Body of pancreas (tissue), 4 donors: ENCODE measurements at places on chromosomes 6 and 20. TPM values are rescaled to one million over a fixed set of nuclear protein-coding genes. Genes with fewer than 3 reads are reported as not detected.

GRCh38 chr20:62638679-62639406, 3.5 kb upstream of the SLCO4A1 start:
- peaks cover 7% of the 10 kb centered on the region for H3K27me3 ChIP-seq
- H3K36me3 ChIP-seq, result no peaks in the 10 kb centered on the region
- H3K4me3 ChIP-seq, result no peak overlapping the region
- H3K4me1 ChIP-seq, result peaks cover 25% of the 10 kb centered on the region
- no peak overlapping the region for H3K27ac ChIP-seq
- DNase-seq, result no peak

DNA sequence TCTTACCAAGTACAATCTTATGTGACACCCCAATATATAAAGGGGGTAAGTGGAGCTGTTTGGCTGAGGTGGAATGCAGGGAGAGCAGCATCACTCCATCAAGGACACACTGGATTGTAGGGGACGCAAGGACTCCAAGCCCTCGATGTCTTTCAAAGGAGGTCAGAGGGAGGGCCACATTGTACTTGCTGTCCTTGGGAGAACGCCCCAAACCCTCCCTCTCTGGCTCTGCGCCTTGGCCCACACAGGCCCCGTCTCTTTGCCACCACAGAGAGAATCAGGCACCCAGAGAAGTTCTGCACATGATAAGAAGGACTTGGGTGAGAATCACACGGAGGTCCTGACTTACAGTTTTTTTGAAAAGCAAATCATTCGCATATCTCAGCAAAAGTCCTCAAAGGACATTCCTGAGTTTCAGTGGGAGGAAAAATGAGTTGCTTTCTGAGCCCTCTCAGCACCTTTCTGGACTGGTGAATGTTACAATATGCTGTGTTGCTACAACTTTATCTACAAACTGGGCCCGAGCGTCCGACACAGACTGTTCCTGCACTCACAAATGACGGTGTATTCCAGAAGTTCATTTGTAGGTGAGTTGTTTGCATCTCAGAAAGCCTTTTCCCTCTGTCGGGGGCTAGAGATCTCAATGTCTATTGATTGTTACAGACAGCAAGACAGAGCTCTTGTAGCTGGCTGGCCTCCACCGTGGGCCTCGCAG, 92.5 kb upstream of the AKAP12 start:
- H3K27me3 ChIP-seq, result no peaks in the 10 kb centered on the region
- H3K4me3 ChIP-seq, result no peak overlapping the region
- H3K27ac ChIP-seq, result no peak overlapping the region
- DNase-seq, result no peak

- no peaks in the 10 kb centered on the region for H3K27me3 ChIP-seq
- H3K4me1 ChIP-seq, result peaks cover 47% of the 10 kb centered on the region
- H3K27ac ChIP-seq, result peak overlapping the region; percentile 38
- DNase-seq, result no peak
- no peaks in the 10 kb centered on the region for H3K36me3 ChIP-seq
Observed at GRCh38 chr6:108712946-108713345, 135.3 kb upstream of the ARMC2 start.

GRCh38 chr20:32495217-32495565, 89.9 kb downstream of the NOL4L start:
- H3K4me3 ChIP-seq, result no peak overlapping the region
- H3K4me1 ChIP-seq, result no peaks in the 10 kb centered on the region
- no peaks in the 10 kb centered on the region for H3K27me3 ChIP-seq
- no peaks in the 10 kb centered on the region for H3K36me3 ChIP-seq
- DNase-seq, result no peak

- no peaks in the 10 kb centered on the region for H3K36me3 ChIP-seq
- no peak overlapping the region for H3K27ac ChIP-seq
- H3K4me3 ChIP-seq, result peak overlapping the region; percentile 64
- H3K4me1 ChIP-seq, result peaks cover 31% of the 10 kb centered on the region
- H3K27me3 ChIP-seq, result no peaks in the 10 kb centered on the region
Observed at GRCh38 chr6:113971741-113972140, 793 bp upstream of the HDAC2 start.

DNA sequence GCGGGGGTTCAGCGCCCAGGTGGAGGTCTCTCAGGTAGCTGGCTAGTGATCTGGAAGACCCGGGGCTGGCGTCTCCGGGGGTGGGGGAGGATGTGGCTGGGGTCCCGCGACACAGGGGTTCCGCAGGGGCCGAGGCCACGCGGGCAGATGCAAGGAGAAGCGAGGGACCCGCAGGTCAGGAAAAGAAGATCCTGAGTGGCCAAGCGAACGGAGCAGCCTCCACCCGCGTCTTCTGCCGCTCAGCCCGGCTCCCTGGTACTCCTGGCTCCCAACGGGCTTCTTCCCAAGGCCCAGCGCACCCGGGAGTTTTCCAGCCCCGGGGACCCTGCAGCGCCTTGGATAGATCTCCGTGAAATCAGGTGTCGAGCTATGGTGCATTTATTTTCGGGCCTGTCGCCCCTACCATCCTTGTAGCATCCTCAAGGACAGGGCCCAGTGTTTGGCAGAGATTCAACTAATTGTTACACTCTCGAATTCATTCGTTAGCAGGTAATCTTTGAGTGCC, 682 bp upstream of the CHD6 start:
- no peaks in the 10 kb centered on the region for H3K36me3 ChIP-seq
- no peak for DNase-seq

DNA sequence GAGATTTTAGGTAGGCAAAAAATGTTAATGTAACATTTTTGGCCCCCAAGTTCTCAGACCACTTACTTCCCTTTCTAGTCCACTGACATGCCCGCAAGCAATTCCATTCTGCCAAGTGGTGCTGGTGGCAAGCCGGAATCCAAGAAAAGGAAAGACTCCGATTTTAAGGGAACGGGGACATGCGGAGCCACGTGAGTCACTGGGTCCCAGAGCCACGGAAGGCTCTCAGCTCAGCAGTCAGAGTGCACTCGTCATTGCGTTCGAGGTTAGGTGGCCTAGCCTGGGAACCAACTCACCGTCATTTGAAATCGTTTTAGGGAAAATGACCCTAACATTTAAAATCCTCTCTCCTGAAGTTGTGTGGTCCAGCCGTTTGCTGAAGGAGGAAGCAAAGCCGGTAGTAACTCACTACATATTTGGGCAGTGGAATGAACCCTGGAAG, 711 bp upstream of the SIRT5 start:
- no peaks in the 10 kb centered on the region for H3K36me3 ChIP-seq
- no peak overlapping the region for H3K4me3 ChIP-seq
- peak overlapping the region; percentile 99 for H3K27ac ChIP-seq
- peaks cover 8% of the 10 kb centered on the region for H3K4me1 ChIP-seq

DNA sequence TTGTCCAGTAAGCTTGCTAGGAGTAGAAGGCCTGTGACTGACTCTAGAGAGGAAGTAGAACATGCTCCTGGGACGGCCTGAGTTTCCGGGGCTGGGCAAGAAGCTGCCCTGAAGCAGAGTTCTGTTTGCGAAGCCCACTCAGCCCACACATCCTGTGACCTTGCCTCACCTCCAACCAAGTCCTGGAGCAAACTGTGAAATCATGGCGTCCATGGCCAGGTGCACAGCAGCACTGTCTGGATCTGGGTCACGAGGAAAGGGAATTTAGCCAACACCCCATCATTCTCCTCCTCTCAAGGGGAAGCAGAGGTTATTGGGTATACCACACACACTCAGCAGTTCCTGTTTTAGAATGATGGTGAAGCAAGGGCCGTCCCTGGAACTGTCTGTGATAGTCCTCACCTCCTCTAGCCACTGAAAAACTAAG, 87.5 kb downstream of the CRYBG1 start:
- H3K27me3 ChIP-seq, result no peaks in the 10 kb centered on the region
- no peak overlapping the region for H3K27ac ChIP-seq
- H3K4me1 ChIP-seq, result no peaks in the 10 kb centered on the region
- no peak for DNase-seq
- no peak overlapping the region for H3K4me3 ChIP-seq
- H3K36me3 ChIP-seq, result no peaks in the 10 kb centered on the region

DNA sequence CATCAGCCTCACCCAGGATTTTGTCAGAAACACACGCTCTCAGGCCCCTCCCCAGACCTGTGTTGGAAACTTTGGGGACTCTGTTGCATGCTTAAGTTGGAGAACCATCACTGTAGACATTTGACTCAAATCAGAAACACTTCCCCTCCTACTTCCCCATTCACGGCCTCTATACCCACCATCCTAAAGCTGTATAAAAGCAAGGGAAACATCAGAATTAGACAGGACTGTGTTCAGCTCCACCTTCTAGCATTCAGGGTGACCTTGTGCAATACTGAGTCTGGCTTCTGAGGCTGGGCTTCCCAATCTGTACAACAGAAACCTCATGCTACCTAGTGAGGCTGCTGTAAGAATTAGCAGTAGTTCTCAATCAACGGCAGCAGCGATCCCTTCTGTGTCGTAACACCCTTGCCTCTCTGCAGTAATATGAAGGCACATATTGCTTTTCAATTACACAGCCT, 252.3 kb downstream of the LY86 start:
- H3K36me3 ChIP-seq, result no peaks in the 10 kb centered on the region
- H3K27me3 ChIP-seq, result no peaks in the 10 kb centered on the region
- no peaks in the 10 kb centered on the region for H3K4me1 ChIP-seq
- H3K27ac ChIP-seq, result no peak overlapping the region
- no peak overlapping the region for H3K4me3 ChIP-seq
- no peak for DNase-seq

DNA sequence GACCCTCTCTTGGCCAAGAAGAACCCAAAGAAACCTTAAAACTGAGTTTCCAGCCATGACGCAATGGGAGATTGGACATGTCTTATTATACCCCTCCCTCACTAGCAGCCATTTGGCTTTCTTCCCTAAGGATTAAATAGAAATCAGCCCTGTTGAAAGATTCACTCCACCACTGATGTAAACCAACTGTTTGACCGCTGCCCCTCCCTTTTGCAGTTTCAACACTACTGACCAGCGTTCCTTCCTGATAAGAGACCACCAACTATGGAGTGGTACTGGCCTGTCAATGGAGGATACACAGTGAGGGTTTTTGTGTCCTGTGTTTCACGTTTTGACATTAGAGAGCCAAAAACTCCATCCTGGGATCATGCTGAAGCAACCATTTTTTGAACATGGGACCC, 53.2 kb upstream of the CD2AP start:
- no peaks in the 10 kb centered on the region for H3K27me3 ChIP-seq
- DNase-seq, result no peak
- no peaks in the 10 kb centered on the region for H3K36me3 ChIP-seq
- H3K27ac ChIP-seq, result no peak overlapping the region
- no peak overlapping the region for H3K4me3 ChIP-seq
- H3K4me1 ChIP-seq, result peaks cover 27% of the 10 kb centered on the region

- no peak overlapping the region for H3K4me3 ChIP-seq
- no peaks in the 10 kb centered on the region for H3K36me3 ChIP-seq
- no peak overlapping the region for H3K27ac ChIP-seq
- H3K27me3 ChIP-seq, result no peaks in the 10 kb centered on the region
Observed at GRCh38 chr20:16641511-16642023, 68.3 kb upstream of the KIF16B start.

GRCh38 chr6:154297721-154298120, 58.9 kb downstream of the IPCEF1 start:
- H3K4me1 ChIP-seq, result peaks cover 13% of the 10 kb centered on the region
- no peak for DNase-seq
- no peaks in the 10 kb centered on the region for H3K27me3 ChIP-seq
- no peak overlapping the region for H3K4me3 ChIP-seq
- H3K36me3 ChIP-seq, result no peaks in the 10 kb centered on the region

DNA sequence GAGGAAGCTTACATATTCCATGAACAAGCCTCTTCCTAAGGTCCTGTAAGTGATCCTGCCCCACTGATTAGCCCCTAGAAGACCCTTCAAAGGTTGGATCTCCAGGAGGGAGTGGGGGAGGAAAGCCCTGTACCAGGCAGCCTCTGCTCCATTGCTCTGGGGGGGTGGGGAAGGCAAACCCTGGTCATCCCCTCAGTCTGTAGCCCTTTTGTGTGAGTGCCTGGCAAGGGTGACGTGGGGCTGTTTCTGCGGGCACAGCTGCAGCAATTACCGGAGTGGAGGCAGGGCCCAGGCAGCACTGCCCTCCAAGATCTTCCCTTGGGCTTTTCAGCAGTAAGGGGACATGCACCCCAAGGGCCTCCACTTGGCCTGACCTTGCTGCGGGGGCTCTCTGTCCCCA, at the start of gene MOG:
TSS of gene MOG (plus strand) at position 295 of the 400 bp plus-strand sequence. CDS start 118 bp downstream, outside the sequence.
- no peaks in the 10 kb centered on the region for H3K36me3 ChIP-seq
- no peak within 1 kb of the TSS for H3K27ac ChIP-seq
- no peaks in the 10 kb centered on the region for H3K27me3 ChIP-seq
- no peak for DNase-seq
- H3K4me1 ChIP-seq, result no peaks in the 10 kb centered on the region

- H3K4me1 ChIP-seq, result no peaks in the 10 kb centered on the region
- no peaks in the 10 kb centered on the region for H3K36me3 ChIP-seq
- no peak for DNase-seq
- H3K27me3 ChIP-seq, result no peaks in the 10 kb centered on the region
- H3K27ac ChIP-seq, result no peak overlapping the region
Observed at GRCh38 chr20:40449144-40449690, 239.8 kb downstream of the MAFB start.

DNA sequence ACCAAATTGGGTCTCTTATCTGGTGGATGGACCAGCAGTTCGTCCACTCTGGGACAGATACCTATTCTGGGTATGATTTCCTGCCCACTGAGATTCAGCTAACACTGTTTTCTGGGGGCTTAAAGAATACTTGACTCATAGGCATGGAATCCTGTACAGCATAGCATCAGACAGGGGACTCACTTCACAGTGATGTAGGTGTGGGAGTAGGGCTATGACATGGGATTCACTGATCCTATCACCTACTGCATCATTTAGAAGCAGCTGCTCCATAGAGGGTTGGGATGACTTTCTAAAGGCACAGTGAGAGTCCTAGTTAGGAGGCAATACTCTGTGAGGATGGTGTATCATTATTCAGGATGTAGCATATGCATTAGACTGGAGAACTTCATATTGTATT, 74.5 kb upstream of the AHI1 start:
- H3K4me3 ChIP-seq, result no peak overlapping the region
- no peak overlapping the region for H3K27ac ChIP-seq
- H3K36me3 ChIP-seq, result no peaks in the 10 kb centered on the region
- H3K4me1 ChIP-seq, result peaks cover 17% of the 10 kb centered on the region
- no peaks in the 10 kb centered on the region for H3K27me3 ChIP-seq

- no peaks in the 10 kb centered on the region for H3K27me3 ChIP-seq
- peak overlapping the region; percentile 91 for H3K4me3 ChIP-seq
- peak overlapping the region; percentile 100 for H3K27ac ChIP-seq
- peaks cover 2% of the 10 kb centered on the region for H3K36me3 ChIP-seq
- DNase-seq, result peak; percentile 61
Observed at GRCh38 chr6:106972500-106972899, 2.0 kb downstream of the CD24 start.

The GPLD1 gene
- 2.6 TPM for total RNA-seq

The BCAS4 gene
- under 0.01 TPM for total RNA-seq

The DST gene
- 117 TPM for total RNA-seq

The SMOC2 gene
- total RNA-seq, result 31.4 TPM

The TPMT gene
- total RNA-seq, result 8.0 TPM

The CEP250 gene
- total RNA-seq, result 7.8 TPM

The KCNK16 gene
- total RNA-seq, result not detected

The DOK5 gene
- not detected for total RNA-seq

The WFDC2 gene
- total RNA-seq, result 3.0 TPM

The C6orf141 gene
- 11.4 TPM for total RNA-seq

The OTOR gene
- total RNA-seq, result not detected
